Karpas-422 (cell line): ENCODE measurements at places on chromosomes 7 and 10.
A peak's percentile ranks its signal among the peaks of the same experiment; 100 is the strongest.

- DNase-seq, result peak; percentile 75
Observed at GRCh38 chr10:132418527-132419416, 21.8 kb downstream of the PWWP2B start.

GRCh38 chr10:24771943-24772694 is 48.4 kb upstream of the ARHGAP21 start:
- DNase-seq, result no peak

DNA sequence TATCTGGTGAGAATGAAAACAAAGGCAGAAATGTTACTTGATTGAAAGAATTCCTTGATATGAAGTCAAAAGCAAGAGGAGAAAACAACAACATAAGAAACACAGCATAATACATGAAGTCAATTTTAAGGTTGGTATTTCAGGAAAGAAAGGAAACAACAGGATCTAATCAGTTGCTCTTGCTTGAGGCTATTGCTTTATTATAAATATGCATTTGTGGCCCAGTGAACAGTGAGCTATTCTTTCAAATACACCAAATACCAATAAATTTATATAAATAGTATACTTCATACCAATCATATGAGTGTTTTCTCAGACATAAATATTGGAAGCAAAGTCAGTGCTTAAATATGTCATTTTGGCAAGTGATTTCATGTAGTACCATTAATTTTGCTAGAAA is 806.6 kb downstream of the NXPH1 start:
- DNase-seq, result no peak

GRCh38 chr10:93973748-93974445 is 19.8 kb upstream of the PLCE1 start:
- no peak for DNase-seq

DNA sequence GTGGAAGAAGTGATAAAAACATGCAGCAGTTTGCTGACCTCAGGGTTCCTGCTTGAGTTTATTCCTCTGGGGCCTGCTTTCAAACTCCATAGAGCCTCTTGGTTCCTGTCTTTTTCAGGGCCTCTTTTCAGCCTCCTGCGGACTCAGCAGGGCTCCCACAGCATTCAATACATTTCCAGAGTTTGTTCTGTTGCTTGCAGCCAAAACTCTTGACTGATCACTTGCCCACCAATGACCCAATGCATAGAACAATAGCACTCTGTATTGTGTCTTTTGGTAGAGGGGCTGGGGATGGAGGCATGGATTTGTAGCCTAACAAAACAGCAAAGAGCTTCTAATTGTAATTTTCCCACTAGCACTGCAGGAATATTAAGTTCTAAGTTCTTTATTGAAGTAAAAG is 50.8 kb upstream of the CREB5 start:
- no peak for DNase-seq

GRCh38 chr7:24779283-24779655 is 22.0 kb upstream of the GSDME start:
- DNase-seq, result no peak

- DNase-seq, result peak; percentile 95
Observed at GRCh38 chr10:43420369-43421200, 11.6 kb upstream of the HNRNPF start.

GRCh38 chr10:113128450-113129070 is 178.5 kb downstream of the TCF7L2 start:
- DNase-seq, result no peak

DNA sequence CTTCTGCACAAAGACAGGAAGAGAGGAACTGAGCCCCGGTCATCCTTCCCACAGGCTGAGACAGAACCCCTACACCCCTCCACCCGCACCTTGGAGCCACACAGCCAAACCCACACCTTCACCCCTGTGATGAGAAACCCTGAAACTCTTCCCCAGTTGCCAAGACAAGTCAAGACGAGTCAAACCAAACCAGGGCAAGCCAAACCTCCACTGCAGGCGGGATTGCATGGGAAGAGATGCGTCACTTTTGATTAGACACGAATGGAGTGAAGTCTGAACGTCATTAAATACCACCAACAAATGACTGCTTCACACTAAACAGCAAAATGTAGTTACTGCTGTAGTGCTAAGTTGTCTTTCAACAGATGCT is 73.8 kb downstream of the PRPF18 start:
- no peak for DNase-seq

GRCh38 chr10:124748166-124748565 is 4.0 kb upstream of the FAM53B start:
- peak; percentile 44 for DNase-seq

GRCh38 chr7:95687759-95688343 is 84.5 kb upstream of the DYNC1I1 start:
- DNase-seq, result peak; percentile 46

DNA sequence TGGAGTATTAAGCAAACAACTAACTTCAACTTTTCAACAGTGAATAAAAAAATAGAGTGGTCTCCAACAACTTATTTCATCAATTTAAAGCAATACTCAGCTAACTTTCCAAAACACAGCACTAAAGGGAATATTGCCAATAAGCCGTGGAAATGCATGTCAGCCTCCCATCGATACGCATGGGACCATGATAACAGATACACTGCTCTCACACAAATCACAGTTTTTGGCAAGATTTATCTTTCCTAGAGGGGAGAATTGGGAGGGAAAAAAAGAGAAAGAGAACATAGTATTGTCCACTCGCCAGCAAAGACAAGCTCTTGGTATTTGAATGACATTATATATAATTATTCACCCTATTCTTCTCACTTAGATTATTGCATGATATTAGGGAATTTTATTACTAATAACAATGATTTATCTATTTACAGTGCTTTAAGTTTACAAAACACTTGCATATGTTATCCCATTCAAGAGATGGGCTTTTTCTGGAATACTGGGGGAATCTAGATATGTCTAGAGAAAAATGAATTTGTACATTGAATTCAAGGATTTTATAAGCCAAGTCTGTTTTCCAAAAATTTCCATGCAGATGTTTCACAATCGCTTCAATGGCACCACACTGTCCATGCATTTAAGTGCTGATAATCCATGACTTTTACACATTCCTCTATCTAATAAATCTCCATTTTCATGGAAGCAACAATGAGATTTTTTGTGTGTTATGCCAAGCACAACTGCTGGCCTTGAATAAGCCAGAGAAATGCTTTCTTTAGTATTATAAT is 194.0 kb upstream of the MGMT start:
- DNase-seq, result no peak

GRCh38 chr7:91465595-91466061 is 201.4 kb downstream of the FZD1 start:
- no peak for DNase-seq

- DNase-seq, result no peak
Observed at GRCh38 chr10:58435297-58435985, 50.2 kb downstream of the TFAM start.

DNA sequence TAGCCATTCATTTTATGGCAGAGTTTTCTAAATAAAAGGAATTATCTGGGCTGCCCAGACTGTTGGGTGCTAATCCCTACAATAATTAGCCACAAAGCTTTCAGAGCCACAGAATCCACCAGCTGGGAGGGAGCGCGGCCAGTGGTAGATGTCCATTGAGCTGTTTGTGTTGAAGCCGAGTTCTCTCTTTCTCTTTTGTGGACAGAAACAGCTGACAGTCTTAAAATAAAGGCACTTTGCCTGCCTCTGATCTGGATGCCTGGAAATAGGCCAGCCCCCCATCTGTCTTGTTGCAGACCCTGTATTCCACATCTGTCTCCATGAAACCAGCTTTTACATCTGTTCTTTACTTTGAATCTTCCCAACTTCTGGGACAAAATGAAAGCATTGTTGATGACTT is 66.1 kb downstream of the MTPN start:
- no peak for DNase-seq

GRCh38 chr7:2800931-2801688 is 43.0 kb downstream of the GNA12 start:
- DNase-seq, result no peak

- DNase-seq, result no peak
Observed at GRCh38 chr7:30936650-30937245, 25.1 kb downstream of the AQP1 start.

- no peak for DNase-seq
Observed at GRCh38 chr10:119197921-119198320, 9.4 kb upstream of the GRK5 start.

DNA sequence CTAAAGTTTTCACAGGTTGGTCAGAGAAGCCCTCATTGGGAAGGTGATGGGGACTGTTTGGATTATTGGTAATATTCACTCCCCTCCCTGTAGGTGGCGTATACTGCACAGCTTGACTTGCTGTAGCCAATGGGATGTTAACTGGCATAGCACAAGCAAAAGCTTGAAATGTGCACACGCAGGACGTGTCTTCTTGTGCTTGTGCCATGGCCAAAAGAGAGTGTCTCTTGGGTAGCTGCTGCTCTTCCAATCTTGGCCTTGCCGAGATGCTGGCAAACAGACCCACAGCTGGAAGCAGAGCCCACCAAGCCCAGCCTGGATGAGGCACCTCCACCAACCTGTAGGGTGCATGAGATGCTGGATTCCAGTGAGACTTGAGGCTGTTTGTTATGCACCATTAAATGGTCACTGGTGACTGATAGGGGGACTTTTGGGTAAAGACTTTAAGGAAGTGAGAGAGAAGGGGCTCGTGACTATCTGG is 266.0 kb downstream of the GRID1 start:
- peak; percentile 76 for DNase-seq

DNA sequence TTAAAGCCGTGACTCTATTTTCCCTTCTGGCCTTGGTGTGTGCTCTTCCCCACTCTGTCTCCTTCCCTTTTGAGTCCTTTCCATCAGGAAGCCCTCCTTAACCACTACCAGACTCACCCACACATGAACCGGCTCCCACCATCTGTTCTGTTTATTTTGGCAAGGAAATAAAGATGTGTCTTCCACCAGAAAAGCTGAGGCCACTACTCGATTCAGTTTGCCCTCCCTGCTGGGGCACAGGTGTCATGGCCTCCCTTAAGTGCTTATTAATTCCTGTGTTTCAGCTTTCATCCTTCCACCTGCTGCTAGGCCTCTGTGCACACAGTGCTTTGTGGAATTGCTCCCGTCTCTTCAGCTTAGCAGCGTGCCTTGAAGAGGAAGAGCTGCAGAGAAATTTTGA is 16.7 kb downstream of the POR start:
- DNase-seq, result no peak

GRCh38 chr7:116899308-116899707 is 36.9 kb downstream of the CAPZA2 start:
- DNase-seq, result no peak

- no peak for DNase-seq
Observed at GRCh38 chr7:126442908-126443307, 809.8 kb downstream of the GRM8 start.

DNA sequence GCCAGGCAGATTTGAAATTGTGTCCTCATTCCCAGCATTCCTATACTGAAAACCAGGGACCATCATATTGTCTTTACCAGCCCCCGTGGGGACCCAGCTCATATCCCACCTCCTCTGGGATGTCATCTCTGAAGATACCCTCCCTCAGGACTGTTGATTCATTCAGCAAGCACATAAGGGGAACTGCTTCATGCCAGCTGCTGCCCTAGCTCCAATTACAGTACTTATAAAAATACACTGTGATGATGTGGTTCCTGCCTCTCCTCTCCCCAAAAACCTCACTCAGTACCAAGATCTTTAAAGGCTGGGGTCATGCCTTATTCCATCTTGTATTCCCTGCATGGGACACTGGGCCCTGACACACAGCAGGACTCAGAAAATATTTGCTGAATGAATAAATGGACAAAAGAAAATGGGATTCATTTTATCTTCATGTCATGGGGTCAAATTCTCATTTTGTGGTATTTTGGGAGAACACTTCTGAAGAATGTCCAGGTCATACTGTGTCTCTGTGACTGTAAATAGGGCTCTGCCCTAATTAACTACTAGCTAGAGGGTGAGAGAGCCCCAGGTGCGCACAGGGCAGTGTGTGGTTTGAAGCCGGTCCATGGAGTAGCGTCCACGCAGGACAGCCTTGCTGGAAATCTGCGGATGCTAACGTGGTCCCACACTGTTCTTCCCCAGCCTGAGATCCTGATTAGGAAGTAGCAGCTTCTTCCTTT is 29.0 kb upstream of the DAGLB start:
- peak; percentile 69 for DNase-seq

DNA sequence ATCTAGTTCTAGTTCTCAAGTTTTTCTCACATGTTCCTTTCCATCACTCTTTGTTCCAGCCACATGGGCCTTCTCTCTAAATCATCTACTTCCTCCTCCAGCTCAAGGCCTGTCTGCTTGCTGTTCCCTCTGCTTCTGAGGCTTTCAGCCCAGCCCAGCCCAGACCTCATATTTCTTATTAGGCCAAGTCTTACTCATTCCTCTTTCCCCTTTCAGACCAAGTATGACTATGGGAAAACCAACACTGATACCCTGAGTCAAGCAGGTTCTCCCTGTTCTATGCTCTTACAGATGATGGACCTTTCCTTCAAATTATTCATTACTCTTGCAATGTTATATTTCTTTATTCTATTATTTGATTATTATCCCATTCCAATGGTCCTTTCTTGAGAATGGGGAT is 80.3 kb upstream of the SEM1 start:
- no peak for DNase-seq

DNA sequence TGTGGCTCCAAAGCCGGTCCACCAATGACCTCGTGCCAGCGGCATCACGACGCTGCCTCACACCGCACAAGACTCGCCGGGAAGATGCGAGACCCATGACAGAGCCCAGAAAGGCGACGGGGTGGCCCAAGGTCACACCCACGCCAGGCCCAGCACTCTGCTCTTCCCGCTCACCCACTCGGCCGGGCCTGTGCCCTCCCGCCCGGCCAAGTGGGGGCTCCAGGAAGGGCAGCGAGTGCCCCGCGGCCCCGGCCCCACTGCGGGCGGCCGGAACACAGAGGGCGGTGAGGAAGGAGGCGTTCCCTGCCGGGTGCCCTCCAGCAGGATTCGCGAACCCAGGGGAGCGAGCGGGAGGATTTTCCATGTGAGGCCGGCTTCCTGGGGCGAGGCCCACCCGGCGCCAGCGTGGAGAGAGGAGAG is 56.3 kb downstream of the PDGFA start:
- no peak for DNase-seq

DNA sequence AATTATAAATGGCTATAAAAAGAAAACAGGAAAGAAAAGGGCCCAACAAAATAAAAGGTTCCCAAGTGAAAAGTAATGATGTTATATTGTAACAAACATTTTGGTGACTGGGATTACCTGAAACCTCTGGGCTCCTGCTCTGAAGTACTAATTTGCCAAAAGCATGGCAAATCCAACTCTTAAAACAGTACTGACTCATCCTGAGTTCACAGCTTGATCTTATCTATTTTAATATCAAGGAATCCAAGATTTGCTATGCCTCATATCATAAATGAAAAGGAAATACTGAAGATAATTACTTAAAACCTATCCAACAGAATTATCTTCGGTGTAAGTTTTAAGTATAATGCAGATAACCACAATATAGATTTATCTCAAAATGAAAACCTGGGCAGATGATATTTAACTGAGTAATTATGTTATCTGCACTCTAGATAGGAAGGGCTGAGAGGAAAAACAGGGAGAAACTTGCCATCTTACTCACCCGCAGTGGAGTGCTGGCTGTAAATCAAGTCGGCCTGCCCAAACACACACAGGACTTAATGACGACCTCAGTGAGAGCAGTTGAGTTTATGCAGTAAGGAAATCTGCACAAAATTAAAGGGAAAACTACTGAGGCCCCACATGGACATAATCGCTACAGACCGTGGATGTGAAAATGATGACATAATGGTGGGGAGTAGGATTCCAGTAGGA is 48.4 kb downstream of the MPP7 start:
- no peak for DNase-seq

- no peak for DNase-seq
Observed at GRCh38 chr7:39720586-39720985, 97.2 kb downstream of the RALA start.
